A172 (cell line): ENCODE measurements at places on chromosomes 12 and 14.
A peak's percentile ranks its signal among the peaks of the same experiment; 100 is the strongest.

- no peak for DNase-seq
Measured at GRCh38 chr12:46382408-46382963, 9.9 kb upstream of the SLC38A2 start.

DNA sequence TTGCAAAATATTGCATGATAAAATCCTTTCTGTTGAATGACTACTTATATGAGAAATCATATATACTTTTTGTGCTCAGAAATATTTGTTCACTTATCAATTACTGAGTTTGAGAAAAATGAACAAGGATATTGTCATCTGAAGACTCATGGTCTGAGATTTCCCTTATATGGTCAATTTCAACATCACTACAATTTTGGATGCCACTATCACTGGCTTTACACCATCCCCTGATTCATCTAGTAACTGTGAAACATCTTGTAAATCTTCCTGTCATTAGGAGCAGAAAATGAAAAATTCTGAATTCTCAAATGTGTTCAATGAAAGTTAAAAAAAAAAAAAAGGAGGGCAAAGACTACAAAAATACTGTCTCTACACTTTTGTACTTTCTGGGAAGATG is 21.8 kb upstream of the GXYLT1 start:
- no peak for DNase-seq

GRCh38 chr12:2285462-2285861 is 232.7 kb downstream of the CACNA1C start:
- no peak for DNase-seq

- DNase-seq: no peak
Measured at GRCh38 chr12:40971911-40972310, 216.2 kb upstream of the PDZRN4 start.

- DNase-seq: no peak
Measured at GRCh38 chr12:39297891-39298290, 145.0 kb downstream of the KIF21A start.

DNA sequence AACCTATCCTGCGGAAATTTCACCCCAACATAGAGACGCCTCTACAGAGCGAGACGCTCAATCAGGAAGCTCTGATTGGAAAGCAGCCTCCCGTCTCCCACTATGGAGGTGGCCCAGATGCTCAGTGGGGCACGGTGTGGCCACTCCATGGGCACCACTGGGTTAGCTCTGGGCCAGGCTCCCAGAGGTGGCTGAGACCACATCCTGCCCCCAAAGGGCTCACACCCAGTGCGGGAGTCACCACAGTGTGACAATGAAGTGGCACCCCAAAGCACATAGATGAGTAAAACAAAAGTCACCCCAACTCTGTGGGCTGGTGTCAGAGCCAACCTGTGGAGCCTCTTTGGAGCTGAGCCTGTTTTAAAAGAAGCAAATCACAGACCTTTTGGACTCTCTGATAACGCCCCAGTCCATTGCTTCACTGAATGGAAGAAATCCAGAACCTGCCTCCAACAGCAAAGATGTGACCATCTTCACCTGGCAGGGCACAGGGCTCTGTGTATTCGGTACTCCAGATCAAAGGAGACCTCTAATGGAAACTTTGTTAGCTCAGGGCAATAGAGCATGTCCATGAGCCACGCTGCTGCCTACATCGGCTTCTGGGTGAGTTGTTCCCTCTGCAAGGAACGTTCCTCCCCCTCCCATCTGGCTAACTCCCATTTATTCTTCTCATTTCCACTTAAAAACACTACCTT is 19.6 kb downstream of the CLMN start:
- DNase-seq: no peak

- no peak for DNase-seq
Measured at GRCh38 chr12:46831335-46832129, 5.7 kb upstream of the SLC38A4 start.

- peak; percentile 17 for DNase-seq
Measured at GRCh38 chr12:8033153-8034044, 883 bp downstream of the FOXJ2 start.

GRCh38 chr12:1919763-1920162 is 1.3 kb upstream of the CACNA2D4 start:
- no peak for DNase-seq
